SJSA1 (cell line): ENCODE measurements at places on chromosomes 11 and 22. TPM values are rescaled to one million over a fixed set of nuclear protein-coding genes. Genes with fewer than 3 reads are reported as not detected.

The NLRP6 gene
- not detected in 2 replicates for total RNA-seq

The NAALADL1 gene
- total RNA-seq: not detected in 2 replicates

The SCO2 gene
- total RNA-seq: 2.0 and 6.3 TPM in 2 replicates

The BAIAP2L2 gene
- total RNA-seq: not detected in 2 replicates

The AMBRA1 gene
- 15.2 and 16.4 TPM in 2 replicates for total RNA-seq

The HOATZ gene
- not detected in 2 replicates for total RNA-seq
